Head of caudate nucleus (tissue), 42 donors: ENCODE measurements at places on chromosomes 4 and X.

- DNase-seq, result no peak
Measured at GRCh38 chr4:61173799-61174198, 26.3 kb upstream of the ADGRL3 start.

- no peak for DNase-seq
Measured at GRCh38 chr4:13384055-13384454, 100.1 kb downstream of the RAB28 start.

DNA sequence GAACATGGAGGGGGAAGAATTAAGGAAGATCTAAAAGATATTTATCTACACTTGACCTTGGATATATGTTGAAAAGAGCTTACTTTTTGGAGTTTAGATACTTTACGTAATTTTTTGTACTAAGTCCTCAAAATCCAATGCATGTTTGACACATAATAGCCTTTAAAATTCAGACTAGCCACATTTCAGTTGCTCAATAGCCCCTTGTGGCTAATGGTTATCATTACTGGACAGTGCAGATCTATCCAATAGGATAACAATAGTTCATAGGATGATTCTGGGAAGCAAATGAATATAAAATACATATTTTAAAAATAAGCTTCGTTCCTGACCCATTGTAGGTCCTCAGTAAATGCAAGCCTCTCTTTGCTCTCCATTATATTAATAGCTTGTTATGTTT, 13.8 kb downstream of the AP1AR start:
- no peak for DNase-seq

DNA sequence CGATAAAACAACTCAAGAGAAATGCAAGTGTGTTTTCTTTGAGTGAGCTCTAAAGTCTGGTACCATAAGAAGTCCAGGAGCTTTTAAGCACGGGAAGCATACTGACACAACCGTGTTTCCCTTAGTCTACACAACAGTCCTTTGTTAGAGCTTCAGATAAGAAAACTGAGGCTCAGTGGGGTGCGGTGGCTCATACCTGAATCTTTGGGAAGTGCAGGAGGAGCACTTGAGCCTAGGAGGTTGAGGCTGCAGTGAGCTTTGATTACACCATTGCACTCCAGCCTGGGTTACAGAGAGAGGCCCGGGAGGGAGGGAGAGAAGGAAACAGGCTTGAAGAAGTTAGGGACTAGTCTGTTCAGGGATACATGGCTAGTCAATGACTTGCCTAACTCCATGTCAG, 21.9 kb downstream of the LEF1 start:
- no peak for DNase-seq

DNA sequence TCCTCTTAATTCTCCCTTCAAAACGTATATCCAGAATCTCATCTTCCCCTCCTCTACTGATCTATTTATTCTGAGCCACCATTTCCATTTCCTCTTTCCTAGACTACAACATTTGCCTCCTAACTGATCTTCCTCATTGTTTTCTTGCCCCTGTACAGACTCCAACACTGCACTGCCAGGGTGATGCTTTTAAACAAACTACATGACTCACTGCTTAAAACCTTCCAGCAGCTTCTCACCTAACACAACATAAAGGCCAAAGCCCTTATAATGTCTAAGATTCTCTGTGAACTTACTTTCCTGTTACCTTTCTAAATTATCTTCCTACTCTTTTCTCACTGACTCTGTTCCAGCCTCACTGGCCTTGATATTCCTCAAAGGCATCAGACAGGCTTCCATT, 161.0 kb upstream of the HS3ST1 start:
- no peak for DNase-seq

DNA sequence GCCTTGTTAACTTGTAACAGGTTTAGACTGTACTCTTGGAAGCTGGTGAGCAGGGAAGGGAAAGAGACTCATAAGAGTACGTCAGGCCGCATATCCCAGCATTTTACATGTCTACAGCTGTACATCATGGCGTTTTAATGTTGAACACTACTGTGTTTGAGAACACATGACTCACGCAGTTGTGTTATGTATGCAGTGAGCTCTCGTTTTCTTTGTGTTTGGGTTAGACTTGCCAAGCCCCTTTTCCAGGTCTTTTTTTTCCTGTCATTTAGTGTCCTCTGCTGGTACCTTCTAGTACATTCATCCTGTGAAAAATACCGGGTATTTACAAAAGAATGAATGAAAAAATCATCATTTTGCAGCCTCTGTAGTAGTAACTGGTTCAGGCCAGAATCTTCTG, 35.3 kb downstream of the SMS start:
- no peak for DNase-seq

- DNase-seq, result no peak
Measured at GRCh38 chrX:46601283-46601682, 27.7 kb downstream of the CHST7 start.

DNA sequence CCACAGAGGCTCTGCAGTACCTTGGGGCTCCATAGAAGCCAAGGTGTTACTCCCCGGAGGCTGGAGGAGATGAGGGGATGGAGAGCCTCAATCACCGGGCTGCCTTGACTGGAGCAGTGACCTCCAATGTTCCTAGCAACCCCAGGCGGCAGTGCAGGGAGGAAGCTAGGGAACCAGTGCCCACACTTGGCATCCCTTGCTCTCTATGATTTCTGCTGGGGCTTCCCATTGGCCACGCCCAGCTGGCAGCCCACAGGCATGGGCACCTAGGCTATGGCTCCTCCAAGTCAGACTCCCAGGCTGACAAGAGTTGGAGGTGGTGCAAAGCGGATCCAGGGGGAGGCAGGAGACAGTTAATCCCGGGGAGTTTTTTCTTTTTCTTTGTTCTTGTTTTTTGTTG, 229.7 kb downstream of the EVC2 start:
- no peak for DNase-seq

GRCh38 chr4:75708218-75708691, 16.1 kb upstream of the USO1 start:
- no peak for DNase-seq

GRCh38 chr4:3387154-3387942, 54.4 kb upstream of the HGFAC start:
- DNase-seq, result no peak

DNA sequence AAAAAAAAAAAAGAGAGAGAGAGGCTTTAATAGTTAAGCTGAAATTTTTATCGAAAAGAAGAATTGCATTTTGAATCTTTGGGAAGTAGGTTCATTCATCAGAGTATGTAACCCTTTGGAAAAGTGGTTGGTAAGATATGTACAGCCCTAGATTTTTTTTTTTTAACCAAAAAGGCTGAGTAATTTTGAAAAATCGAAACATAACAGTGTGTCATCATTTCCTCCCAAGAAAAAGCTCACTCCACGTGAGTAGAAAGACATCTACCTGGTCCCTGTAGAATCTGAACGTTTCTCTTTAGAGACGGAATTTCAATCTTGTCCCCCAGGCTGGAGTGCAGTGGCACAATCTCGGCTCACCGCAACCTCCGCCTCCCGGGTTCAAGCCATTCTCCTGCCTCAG, 16.2 kb downstream of the SHOX start:
- DNase-seq, result peak; percentile 3

DNA sequence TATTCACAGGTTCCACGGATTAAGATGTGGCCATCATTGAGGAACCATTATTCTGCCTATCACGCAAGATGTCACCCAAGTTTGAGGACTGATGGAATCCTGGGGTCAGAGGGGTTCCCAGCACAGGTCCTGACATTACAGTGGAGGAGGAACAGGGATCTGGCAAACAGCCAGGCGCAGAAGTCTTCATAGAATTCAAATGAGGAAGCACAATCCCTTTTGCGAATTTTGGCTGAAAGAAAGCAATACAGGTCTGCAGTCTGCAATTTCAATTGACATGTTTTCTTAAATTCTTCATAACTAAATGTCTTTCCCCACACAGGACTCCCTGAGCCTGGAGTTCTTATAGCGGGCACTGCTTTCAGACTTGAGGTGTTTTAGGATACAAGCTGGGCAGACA, 14.5 kb downstream of the DOCK11 start:
- DNase-seq, result no peak

GRCh38 chrX:147978931-147979330, 2.2 kb upstream of the FMR1NB start:
- no peak for DNase-seq

DNA sequence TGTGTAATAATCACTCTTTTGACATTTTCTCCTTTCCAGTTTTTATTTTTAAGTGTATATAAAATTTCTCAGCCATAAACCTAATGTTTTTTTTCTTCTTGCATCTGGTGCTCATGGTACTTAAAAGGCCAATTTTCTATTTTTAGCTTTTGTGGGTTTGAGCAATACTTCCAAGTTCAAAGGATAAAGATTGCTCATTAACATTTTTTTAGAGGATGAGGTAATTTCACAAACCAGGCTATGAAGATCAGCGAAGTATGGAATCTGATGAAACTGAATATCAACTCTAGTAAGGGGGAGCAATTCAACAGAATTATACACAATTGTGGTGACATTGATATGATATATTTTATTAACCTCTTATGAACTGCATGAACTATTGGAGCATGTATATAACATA, 25.8 kb upstream of the KLHL34 start:
- DNase-seq, result no peak
